Esophagus squamous epithelium (tissue), 5 donors: ENCODE measurements at places on chromosomes 5 and 9.
A peak's percentile ranks its signal among the peaks of the same experiment; 100 is the strongest.

GRCh38 chr5:4941161-4941560 is 199.0 kb upstream of the ADAMTS16 start:
- no peak for DNase-seq

GRCh38 chr5:110852541-110852940 is 113.7 kb downstream of the SLC25A46 start:
- DNase-seq: no peak

- DNase-seq: no peak
Measured at GRCh38 chr9:9820436-9820835, 792.4 kb downstream of the PTPRD start.

- no peak for DNase-seq
Measured at GRCh38 chr5:177382423-177383029, 1.7 kb upstream of the SLC34A1 start.

GRCh38 chr5:56091664-56092063 is 96.9 kb upstream of the IL6ST start:
- no peak for DNase-seq

DNA sequence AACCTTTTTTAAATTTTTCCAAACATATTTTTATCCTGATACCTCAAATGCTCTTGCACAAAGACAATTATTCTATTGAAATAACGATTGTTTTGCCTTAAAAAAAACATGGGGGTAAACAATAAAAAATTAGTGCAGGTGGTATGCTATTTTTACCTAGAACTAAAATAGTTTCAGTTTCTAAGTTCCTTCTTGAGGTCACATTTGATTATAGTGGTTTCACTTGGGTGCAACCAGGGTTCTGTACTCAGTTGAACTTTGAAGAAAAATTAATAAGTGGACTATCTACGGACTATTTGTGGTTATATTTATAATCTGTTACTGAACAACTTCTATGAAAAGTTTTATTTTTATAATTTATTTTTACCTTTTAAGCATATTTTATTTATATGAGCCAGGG is 387.1 kb upstream of the IZUMO3 start:
- DNase-seq: no peak

DNA sequence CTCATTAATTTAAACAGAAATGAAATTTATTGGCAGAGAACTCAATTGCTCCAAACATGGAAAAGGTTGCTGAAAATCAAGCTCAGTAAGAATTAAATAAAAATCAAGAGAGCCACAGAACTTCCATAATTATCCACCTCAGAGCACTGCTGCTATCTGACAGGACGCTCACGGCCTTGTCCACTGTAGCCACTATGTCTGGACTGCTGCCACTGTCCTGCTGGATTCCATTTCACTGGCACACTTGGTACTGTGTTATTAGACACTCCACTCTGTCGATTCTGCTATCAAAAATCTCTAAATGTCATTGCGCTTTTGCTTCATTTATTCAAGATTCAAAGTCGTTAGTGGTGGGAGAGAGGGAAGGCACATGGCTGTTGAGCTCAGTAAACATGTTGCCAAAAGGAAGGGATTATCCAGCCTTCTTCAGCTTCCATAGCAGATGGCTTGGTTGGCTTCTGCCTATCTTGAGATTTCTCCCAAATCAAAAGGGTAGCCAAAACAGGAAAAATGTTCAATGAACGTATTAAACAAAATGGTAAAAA is 815.0 kb downstream of the CDH18 start:
- no peak for DNase-seq

GRCh38 chr9:113953531-113953930 is 77.4 kb downstream of the ZNF618 start:
- DNase-seq: no peak

- DNase-seq: no peak
Measured at GRCh38 chr9:78021697-78022096, 9.9 kb downstream of the GNAQ start.

- DNase-seq: no peak
Measured at GRCh38 chr9:78676623-78677022, 379.7 kb downstream of the PSAT1 start.

GRCh38 chr9:123003466-123003865 is 30.0 kb upstream of the GPR21 start:
- no peak for DNase-seq

- DNase-seq: no peak
Measured at GRCh38 chr5:39283231-39283818, 64.0 kb upstream of the FYB1 start.

- DNase-seq: no peak
Measured at GRCh38 chr5:1919750-1920149, 37.0 kb upstream of the IRX4 start.

DNA sequence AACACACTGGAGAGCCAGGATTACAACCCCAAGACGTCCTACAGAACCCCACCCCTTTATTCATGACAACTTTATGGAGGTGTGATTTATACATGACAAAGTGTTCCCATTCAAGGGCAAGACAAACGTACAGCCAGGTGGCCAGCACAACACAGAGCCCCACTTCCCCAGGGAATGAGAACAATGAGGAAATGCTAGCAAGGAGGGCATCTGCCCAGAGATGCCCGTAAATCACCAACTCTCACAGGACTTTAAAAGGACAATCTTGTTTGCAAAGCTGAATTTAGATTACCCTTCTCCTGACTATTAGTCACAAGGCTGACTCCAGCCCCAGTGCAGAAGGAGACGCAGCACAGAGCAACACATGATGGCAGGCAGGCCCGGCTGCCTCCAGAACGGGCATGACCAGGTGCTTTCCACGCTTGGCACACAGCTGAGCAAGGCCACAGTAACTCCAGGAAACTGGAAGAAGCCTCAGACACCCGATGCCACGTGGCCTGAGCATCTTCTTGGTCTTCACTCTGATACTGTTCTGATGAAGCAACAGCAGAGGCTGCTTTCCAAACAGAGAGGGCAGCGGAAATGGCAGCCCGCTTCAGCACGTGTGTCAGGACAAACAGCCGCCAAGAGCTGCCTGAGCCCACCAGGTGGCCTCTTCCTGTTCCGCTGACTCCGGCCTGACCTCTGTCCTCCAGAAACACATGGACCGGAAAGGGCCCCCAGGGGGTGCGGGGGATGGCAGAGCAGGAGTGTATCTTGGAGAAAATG is 51.4 kb downstream of the ROR2 start:
- DNase-seq: no peak

GRCh38 chr9:1939926-1940368 is 75.2 kb upstream of the SMARCA2 start:
- DNase-seq: no peak

- DNase-seq: no peak
Measured at GRCh38 chr5:167633931-167634341, 657.5 kb upstream of the WWC1 start.

DNA sequence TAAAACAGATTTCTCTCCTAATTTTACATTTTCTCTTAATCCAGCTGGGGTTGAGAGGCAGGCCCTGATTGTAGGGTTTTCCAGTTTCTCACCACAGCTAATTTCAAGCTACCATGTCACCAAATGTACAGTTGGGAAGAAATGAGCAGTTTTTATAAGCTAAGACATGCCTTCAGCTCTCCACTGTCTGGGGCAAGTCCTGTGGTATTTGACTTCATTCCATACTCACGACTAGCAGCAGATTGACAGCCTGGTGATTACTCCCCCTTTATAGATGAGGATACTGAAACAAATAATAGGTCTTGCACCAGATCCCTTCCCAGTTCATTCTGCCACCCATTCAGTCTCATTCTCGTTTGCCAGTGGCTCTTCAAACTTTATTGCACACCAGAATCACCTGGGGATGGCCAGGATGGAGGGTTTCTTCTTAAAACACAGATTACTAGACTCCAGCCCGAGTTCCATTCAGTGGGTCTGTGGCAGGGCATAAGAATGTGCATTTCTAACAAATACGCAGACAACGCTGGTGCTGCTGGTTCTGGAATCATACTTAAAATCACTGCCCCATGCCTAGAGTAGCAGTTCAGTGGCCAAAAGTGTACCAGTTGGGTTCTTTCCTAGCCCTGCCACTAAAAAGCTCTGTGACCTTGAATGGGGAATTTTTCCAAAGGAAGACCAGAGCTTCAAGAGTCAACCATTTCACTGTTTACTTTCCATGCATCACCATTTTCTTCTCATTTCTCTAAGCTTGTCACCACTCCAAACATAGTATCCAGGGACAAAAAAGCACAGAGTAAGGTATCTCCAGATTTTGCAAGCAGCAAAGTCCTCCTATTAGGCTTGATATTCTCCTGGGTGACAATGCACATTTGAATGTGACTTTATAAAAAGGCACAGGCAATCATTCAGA is 64.3 kb downstream of the CSNK1A1 start:
- no peak for DNase-seq

DNA sequence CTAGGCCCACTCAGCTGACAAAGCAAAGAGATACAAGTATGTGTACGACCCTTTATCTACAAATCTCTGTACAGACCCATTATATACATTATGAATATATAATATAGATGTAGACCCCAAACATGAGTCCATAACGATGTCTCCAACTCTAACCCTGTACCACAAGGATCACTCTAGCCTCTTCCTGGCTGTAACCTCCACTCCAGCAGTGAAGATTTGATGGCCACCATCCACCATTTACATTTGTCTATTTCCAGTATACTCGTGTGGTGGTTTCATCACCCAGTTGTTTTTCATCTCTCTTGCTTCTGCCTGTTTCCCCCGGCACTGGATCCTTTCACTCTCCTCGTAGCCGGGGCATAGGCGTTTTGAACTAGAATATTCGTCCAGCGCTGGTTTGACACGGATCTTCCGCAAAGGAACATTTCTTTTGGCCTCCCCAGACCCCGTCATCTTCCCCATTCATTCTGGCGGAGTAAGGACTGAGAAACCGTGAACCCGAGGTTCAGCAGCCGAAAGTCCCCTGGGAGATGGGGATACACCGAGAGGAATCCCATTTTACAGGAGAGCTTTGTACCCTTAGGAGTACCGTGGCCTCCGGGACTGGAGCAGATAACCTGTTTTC is 828 bp upstream of the TRIO start:
- no peak for DNase-seq

DNA sequence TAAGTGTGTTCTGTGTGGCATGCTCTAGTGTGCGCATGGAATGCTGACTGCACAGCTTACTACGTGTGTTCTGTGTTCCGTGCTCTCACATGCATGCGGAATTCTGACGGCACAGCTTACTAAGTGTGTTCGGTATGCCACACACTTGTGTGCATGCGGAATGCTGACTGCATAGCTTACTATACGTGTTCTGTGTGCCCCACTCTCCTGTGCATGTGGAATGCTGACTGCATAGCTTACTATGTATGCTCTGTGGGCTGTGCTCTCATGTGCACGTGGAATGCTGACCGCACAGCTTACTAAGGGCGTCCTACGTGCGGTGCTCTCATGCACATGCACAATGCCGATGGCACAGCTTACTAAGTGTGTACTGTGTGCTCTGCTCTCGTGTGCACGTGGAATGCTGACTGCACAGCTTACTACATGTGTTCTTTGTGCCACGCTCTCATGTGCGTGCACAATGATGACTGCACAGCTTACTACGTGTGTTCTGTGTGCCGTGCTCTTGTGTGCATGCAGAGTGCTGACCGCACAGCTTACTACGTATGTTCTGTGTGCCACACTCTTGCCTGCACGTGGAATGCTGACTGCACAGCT is 548.9 kb downstream of the IRX1 start:
- no peak for DNase-seq

DNA sequence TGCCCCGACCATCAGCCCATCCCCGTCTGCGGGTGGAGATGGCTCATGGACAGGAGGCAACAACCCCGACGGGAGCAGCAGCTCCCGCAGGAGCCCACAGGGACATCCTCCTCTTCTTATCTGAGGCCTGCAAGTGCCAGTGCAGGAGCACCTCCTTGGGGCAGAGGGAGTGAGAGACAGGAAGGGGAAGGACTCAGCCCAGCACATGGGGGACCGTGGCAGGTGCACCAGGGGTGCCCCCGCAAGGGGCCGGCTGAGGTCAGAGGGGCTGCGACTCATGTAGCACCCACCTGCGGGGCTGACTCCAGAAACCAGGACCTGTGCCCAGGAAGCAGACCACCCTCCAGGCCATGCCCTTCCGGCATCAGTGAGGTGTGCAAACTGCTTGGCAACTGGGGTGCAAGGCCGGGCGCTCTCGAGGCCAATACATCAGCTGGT is 259.8 kb upstream of the ADAMTS16 start:
- DNase-seq: no peak

DNA sequence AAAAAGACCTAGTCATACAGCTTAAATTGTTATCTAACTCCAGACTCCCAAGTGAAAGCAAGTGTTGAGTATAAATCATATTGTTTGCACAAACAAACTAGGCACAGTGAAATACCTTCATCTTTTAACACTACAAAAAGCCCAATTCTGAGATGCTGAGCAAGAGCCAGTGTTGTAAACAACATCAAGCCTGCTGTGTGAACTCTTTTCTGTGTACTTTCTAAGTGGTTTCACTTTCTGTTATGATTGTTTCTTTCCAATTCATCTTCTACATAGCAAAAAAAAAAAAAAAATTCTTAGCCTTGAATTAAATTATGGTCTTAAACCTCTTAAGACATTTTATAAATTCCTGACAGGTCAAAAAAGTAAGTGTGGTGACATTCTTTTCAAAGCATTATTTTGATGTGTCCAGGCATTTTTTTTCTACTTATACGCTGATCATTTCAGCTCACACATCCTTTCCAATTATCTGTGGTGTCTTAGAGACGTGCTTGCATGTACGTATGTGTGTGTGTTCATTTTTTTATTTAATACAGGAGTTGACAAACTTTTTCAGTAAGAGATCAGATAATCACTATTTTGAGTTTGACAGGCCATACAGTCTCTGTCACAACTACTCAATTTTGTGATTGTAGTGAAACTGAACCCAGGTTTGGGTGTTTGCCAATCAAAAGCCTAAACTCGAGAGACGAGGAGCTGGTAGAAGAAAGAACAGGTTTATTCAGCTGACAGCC is 556.1 kb downstream of the CDH9 start:
- no peak for DNase-seq

- peak; percentile 78 for DNase-seq
Measured at GRCh38 chr9:35102769-35103659, at the start of gene STOML2. STOML2 (minus strand) TSS chr9:35103131; CDS start chr9:35103094, 37 bp downstream.

DNA sequence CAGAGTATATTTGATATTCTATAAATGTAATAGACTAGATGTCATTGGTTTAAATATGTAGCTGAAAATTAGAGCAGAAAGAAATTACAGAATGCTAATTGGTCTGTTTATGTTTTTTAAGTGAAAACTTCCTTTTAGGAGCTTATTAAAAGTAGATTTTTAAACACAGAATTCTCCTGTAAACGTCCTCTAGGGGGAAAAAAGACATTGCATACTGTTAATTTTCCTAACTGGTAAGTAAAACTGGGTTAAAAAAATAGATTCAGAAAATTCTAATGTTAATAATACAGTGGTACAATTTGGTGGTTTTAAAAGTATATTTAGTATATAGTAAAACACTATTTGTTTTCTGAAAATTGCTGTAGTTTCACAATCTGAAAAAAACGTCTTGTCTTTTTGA is 59.8 kb downstream of the ZCCHC7 start:
- no peak for DNase-seq

GRCh38 chr5:73796164-73797131 is 170.5 kb downstream of the ARHGEF28 start:
- DNase-seq: no peak

DNA sequence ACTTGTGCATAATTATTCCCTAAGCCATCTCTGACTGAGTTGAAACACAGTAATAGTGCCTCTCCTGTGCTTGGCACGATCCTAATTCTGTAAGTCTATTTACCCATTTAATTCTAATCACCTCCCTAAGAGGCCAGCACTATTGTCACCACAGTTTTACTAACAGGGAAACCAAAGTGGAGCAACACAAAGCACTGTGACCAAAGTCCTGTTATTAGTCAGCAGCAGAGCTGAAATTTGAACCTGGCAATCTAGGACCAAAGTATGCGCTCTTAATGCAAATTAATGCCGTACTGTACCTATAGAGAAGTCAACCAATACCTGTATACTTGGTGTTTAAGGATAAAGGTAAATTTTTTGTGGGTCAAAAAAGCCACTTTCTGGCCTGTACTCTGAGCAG is 77.1 kb upstream of the CNTLN start:
- no peak for DNase-seq

- DNase-seq: no peak
Measured at GRCh38 chr5:90866915-90867731, 308.5 kb downstream of the ADGRV1 start.
